ENCODE measurements at places on chromosomes 11 and 22.

DNA sequence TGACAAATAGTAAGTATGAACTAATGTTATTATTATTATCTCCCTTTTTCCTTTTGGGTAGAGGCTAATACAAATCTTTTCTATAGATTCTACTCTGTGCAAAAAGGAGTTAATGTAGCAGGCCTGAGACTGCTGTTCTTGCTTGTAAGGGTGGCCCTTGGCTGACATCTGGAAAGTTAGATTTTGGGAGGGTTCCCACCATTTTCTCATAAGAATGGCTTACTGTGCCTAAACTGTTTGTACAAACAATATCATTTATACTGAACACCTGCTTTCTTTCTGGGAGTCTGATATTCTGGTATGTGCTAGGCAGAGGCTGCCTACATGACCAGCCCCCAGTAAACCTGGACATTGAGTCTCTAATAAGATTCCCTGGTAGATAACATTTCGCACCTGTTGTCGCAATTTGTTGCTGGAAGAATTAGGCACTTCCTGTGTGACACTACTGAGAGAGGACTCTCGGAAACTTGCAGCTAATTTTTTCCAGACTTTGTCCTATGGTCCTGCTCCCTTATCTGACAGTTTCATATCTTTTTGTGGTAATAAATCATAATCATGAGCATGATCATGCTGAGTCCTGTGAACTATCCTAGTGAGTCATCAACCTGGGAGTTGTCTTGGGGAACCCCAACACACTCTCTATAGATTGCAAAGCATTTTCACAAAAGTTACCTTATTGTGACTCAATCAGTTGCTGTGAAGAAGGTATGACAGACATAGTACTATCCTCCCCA lies 257.7 kb upstream of the CCDC90B start:
- no peak for DNase-seq

DNA sequence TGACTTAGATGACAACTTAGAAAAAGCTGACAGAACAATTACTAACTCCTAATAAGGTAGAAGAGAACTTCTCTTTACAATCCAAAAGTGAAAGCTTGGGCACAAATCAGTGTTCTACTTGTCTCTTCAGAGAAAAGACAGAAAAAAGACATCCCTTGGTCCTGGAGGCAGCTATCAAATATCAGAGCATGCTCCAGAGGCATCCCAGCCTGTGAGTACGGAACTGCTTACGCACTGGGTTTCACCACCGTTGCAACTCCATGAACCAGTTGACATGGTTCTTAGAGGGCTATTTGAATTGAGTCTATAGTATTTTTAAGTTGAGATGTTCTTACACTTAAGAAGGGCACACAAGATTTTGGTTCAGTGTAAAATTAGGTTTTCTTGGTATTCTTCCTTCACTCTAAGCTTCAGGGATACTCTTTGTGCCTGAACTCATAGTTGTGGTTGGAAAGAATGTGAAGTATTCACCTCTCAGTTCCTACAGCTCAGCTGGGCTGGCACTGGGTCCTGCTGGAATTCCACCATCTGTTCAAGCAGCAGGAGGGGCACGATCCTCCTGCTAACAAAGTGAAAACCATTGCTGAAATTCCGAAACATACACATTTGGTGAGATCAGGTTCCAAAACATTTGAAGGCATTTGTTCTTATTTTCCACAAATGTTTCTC lies 6.3 kb downstream of the AKIP1 start:
- peak; percentile 45 for DNase-seq

DNA sequence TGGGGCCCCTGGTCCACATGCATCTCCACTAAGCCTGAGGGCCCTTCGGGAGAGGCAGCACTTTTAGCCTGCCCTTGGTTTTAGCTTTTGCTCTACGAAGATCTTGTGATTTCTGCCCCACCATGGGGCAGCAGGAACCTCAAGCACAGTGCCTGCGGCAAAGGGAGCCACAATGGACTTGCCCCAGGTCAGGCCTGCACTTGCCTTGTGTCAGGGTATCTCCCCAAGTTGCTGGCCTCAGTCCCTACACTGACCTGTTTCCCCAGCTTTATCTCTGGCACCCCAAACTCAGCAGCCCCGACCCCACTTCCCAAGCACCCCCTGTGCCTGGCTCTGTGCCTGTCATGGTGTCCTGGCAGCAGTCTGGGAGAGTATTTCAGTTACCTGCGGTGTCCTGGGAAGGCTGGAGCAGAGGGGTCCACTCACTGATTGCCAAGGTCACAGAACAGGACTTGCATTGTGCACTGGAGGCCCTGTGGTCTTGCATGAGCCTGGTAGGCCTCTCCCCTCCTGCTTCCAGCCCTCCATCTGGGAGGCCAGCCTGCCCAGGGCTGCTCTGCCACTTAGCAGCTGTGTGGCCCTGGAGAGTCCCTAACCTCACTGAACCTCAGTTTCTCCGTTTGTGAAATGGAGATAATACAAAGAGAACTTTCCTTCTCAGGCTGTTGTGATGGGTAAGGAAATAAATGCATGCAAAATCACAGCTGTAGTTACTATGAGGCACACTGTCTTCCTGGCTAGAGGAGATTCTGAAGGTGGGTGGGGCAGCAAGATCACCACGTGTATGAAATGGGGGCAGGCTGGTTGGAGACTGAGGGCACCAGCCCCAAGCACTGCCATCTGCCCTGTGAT lies 3.6 kb upstream of the AIFM3 start:
- no peak for DNase-seq

DNA sequence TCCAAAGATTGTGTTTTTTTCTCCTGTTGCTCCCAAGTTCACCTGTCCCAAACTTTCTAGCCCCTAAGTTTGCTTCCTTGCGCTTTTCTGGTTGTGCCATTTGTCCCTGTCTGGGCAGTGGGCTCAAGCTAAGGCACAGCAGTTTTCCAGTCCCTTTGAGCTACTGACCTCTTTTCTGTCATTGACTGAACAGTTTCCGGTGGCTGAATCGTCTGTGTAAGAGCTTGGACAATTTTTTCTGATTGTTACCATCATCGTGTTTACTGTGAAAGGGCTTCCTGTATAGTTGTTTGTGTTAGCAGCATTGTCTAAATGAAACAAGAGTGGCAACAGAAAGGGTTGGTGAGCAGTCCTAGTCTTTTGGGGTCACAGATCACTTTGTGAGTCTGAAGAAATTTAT lies 49.8 kb downstream of the BMAL1 start:
- DNase-seq = no peak

- DNase-seq = no peak
Measured at GRCh38 chr11:75536786-75537641, 11.3 kb upstream of the GDPD5 start.

DNA sequence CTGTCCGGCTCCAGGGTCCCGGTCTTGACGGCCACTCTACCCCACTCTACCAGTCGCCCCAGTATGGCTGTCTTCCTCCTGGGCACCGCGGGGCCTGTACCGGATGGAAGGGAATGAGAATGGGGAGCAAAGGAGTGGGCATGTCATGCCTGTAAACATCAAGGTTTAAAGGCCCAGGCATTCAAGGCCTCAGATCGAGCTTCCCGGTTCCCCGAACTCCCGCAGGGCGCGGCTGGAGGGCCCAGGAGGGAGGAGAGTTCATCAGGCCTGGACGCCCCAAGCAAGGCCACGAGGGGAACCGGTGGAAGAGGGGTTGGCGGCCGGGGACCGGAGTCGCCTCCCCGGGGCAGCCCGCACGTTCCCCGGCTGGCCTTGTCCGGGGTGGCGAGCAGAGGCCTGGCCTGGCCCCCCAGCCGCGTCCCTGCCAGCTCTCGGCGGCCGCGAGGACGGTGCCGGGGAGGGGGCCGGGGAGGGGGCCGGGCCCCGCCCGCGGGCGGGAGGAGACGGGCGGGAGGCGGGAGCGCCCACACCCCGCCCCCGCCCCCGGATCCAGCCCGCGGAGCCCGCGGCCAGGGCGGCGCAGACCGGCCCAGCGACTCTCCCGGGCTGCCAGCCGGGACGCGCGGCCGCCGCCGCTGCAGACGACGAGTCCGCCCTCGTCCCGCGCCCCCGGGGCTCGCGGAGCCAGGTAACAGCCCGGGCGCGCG lies at the start of gene CDC42EP1:
Gene CDC42EP1 (plus strand): TSS at position 580 of the 707 bp plus-strand sequence. CDS start 5,870 bp downstream, outside the sequence.
- no peak for DNase-seq

GRCh38 chr11:42707541-42707940 lies 604.3 kb upstream of the API5 start:
- DNase-seq = no peak

DNA sequence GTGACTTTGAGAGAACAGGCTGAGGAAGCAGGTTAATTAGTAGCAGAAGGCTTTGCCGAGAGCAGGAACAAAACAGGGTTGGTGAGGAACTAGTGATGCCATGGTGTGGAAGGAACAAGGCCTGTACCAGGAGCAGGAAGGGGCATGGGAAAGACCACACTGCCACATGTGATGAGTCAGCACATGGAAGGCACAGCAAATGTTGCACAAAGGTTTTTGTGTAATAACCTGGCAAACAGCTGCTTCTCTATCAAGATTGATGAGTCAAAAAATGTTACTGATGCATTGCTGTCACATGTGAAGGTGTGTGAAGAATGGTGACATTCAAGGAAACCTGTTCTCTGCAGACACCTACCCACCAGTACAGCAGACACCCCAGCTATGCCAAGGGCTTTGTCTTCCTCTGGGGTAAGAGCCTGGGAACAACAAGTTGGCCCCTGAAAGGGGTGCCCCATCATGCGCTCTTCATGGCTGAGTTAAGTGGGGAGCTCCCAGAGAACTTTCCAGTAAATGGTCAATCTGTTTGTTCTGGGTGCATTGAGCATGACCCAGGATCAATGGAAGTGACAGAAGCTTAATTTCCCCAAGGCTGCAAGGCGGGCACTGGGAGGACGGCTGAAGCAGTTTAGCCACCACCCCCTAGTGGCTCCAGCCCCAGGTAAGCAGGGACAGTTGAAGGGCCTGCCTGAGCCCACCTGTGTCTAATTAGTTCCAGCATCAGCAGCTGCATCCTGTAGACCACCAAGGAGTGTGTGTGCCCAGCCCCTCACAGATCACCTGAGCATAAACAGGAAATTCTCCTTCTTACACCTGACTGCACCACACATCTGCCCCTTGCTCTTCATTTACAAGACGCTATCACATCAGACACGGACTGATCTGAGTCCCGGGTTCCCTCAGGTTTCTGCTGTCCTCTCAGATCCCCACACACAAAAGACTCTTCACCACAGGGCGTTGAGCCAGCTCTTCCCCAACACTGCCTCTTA lies 47.6 kb downstream of the GGTLC2 start:
- peak; percentile 44 for DNase-seq

DNA sequence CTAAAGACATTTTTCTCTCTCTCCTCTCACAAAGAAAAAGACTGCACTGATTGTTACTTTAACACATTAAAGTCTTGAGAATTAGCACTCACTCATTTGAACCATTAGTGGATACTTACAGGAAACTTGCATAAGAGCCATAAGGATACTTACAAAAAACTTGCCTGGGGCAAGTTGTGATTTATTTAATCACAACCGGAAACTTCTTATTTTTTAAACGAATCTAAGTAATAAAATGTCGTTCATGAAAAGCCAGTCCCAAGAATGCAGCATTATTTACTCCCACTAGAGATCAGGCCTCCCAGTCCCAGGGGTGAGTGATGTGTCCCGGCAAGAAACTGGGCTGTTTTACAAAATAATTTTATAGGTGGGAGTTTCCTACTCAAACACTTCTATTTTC lies 59.3 kb upstream of the TTC12 start:
- no peak for DNase-seq

DNA sequence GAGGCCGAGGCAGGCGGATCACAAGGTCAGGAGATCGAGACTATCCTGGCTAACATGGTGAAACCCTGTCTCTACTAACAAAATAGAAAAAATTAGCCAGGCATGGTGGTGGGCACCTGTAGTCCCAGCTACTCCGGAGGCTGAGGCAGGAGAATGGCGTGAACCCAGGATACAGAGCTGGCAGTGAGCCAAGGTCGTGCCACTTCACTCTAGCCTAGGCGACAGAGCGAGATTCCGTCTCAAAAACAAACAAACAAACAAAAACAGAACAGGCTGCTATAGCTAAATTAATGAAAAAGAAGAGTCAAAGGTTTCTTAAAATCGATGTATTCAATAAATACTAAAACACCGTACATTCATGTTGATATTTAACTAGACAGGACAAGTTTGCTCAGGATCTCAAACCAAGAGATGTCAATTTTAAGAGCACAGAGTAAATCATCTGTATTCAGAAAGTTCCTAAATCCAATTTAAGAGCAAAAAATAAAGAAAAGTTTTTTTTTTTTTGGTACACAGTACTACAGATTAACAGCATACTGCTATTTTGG lies 59.9 kb downstream of the NUP98 start:
- DNase-seq = no peak

DNA sequence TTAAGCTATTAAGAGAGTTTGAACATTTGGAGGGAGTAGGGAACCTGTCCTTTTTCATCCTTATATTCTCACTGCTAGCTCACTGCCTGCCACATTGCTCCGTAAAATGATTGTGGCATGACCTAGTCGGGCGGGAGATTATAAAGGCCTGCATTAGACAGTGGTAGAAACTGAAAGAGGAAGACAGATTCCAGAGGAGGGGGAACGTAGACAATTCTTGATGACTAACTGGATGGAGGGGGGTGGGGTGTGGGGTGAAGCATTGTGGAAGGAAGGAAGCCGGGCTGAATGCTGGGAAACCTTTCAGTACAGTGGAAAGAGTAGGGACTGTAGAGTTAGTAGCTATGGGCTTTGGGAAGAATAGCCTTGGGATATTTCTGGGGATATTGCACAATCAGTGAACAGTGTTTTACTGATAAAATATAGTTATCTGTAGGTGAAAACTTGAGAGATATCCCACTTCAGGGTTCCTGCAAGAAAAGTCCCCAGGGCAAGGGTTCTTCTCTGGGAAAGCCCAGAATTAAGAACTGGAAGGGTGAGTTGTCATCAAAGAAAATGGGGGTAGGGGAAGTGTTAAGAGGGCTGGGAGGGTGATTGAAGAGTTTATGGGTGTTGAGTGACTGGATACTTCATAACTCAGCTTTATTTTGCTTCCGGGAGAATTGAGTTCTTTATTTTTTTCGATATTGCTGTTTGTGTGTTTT lies 2.1 kb downstream of the MED15 start:
- DNase-seq = no peak

DNA sequence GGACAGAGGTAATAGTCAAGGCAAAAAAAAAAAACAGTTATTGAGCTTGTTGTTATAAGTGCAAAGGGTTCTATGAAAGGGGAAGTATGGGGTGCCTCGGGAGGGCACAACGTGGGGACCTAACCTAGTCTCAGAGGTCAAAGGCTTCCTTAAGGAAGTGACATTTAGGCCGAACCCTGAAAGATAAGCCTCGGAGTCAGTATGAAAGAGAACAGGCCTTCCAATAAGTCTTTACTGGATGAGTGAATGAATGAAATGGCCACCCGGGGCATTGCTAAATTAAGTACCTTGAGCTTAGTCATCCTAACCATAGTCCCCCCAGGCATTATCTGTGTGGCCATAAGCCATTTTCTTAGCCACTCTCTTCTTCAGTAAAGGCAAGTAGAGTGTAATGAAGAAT lies 19.7 kb downstream of the FLI1 start:
- no peak for DNase-seq

- no peak for DNase-seq
Measured at GRCh38 chr11:61489833-61490721, 18.5 kb upstream of the LRRC10B start.
